Ovary (tissue), 10 donors: ENCODE measurements at places on chromosomes 12 and 14. TPM values are rescaled to one million over a fixed set of nuclear protein-coding genes. Genes with fewer than 3 reads are reported as not detected.

DNA sequence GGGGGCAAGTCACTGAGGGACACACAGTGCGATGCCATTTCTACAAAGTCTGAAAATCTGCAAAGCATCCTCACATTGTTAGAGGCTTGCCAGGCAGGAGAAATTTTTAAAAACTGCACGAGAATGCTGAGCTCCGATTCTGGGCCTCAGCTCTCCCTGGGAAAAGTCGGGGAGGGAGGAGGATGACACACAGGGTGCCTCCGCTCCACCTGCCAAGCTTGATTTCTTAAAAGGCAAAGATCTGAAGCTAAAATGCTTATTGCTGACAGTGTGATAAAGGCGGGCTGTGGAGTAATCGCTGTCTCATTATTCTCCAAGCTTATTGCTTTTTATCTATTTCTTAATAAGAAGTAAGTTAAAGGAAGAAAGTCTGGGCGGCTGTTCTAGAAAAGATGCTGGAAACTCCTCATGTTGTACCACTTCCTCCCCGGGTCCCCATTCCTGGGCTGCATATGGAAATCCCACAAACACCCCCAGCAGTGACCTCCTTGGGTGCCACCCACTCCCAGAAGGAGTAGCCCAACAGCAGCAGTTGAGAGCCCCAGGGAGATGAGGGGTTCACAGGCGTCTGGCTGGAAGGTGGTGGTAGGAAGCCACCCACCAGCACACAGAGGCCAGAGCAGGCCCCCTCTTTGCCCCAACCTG, 55.0 kb downstream of the CCDC85C start:
- no peak for DNase-seq
- no peak overlapping the region for H3K4me3 ChIP-seq
- peaks cover 5% of the 10 kb centered on the region for H3K4me1 ChIP-seq
- H3K27me3 ChIP-seq = no peaks in the 10 kb centered on the region
- H3K36me3 ChIP-seq = no peaks in the 10 kb centered on the region

DNA sequence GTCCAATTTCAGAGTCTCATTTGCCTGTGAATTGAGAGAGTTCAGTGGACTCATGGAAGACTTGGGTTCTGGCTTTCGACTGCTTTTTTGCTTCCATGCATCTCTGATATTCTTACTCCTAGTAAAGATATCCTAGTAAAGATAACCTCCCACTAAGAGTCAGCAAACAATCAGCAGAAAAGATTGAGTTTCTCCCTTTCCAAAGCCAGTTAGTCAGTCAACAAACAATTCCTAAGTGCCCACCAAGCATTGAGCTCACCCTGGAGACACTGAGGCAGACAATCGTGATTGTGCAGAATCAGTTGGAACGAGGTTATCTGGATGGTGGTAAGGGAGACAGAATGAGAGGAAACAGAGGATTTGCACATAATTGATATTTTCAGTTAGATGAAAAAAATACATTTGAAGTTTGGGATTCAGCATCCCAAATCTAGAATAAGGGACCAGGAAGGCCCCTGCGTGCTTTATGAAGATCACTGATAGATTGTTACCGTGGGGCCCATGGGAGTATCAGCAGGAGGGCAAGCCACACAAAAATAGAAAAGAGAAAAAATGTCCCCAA, 99.7 kb upstream of the SLC38A2 start:
- no peak for DNase-seq
- H3K27me3 ChIP-seq = no peaks in the 10 kb centered on the region
- H3K36me3 ChIP-seq = no peaks in the 10 kb centered on the region
- no peak overlapping the region for H3K4me3 ChIP-seq
- peaks cover 6% of the 10 kb centered on the region for H3K4me1 ChIP-seq

DNA sequence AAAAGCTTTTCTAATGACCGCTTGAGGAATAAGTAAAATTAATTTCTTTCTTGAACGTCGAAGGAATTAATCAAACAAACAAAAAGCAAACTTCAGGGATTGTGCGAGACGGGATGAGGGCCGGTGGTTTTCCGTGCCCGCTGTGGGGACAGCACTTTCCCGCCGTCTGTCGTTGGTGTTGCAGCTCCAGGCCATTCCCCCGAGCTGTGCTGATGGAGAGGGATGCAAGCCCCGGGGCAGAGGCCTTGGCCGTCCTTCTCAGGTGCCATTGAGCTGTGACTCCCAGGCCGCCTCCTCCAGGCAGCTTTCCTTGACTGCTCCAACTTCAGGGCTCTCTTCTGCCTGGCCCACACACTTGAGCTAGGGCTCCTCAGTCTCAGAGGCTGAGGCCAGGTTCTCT, 109.0 kb upstream of the C14orf180 start:
- no peak for DNase-seq
- H3K4me1 ChIP-seq = no peaks in the 10 kb centered on the region
- no peaks in the 10 kb centered on the region for H3K36me3 ChIP-seq
- no peaks in the 10 kb centered on the region for H3K27me3 ChIP-seq
- no peak overlapping the region for H3K27ac ChIP-seq

- H3K27me3 ChIP-seq = no peaks in the 10 kb centered on the region
- no peaks in the 10 kb centered on the region for H3K36me3 ChIP-seq
- H3K27ac ChIP-seq = no peak overlapping the region
- no peak for DNase-seq
- peaks cover 3% of the 10 kb centered on the region for H3K4me1 ChIP-seq
These were observed 17.7 kb upstream of the PGF start for GRCh38 chr14:74973003-74973653.

DNA sequence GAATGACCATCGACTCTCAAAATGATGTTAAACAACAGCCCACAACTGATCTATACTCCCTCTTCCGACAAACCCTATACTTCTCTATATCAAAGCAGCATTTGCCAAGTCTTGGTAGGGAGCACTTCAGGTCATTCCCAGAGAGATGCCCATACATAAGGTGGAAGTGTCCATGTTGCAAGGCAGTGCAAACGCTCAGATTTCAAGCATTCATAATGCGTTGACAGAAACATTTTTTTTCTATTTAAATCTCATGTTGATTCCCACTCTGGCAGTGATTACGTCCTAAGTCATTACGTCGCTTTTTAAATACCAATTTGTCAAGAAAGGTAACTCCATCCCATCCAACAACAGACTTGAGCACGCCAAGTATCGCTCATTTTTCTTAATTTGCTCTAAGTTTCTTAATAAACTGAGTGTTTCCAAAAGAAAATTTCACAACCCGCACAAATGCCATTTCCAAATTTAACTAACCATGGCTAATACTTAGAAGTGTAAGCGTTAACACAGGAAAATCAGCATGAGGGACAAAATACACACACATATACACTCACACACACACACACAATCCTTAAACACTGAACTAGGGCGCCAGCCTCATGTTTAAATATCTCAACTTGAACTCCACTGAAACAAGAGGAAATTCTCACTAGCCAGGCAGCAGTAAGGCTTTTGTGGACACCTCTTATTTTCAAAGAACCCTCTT, 1.1 kb downstream of the GXYLT1 start:
- H3K4me3 ChIP-seq = peak overlapping the region; percentile 64
- no peaks in the 10 kb centered on the region for H3K36me3 ChIP-seq
- DNase-seq = no peak
- H3K4me1 ChIP-seq = peaks cover 2% of the 10 kb centered on the region

DNA sequence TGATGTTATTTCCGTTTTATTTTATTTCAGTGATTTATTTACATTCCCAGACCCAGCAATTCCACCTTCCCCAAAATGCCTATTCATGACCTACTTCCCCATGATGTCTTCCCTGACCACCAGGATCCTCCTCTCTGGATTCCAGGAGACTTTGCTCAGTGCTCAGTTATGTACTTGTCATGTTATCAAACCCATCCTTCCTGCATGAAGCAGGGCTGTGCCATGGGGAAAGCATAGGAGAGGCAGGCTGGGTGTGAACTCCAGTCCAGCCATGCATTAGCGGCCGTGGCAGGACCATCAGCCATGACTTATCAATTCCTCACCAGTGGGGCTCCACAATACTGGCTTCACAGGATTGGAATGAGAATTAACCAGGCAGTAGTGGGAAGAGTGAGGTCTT, 57.8 kb downstream of the B4GALNT3 start:
- no peak for DNase-seq
- H3K27me3 ChIP-seq = no peaks in the 10 kb centered on the region
- no peak overlapping the region for H3K4me3 ChIP-seq
- no peaks in the 10 kb centered on the region for H3K36me3 ChIP-seq

DNA sequence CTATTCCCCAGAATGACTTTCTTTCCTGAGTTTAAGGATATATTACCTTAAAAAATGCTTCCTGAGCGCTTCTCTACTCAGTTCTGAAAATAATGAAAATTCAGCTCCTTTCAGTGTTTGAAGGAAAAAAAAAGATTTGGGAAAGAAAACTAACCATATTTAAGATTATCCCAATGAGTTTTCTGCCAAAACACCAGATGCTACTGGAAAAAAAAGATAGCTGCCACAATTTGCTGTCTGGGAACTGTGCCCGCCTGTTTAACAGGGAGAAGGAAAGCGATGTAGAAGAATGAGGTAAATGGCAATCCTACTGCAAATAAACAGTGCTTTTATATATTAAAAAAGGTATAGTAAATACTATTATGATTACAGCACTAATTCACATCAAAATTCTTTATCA, 367.6 kb upstream of the PRICKLE1 start:
- DNase-seq = no peak
- no peak overlapping the region for H3K27ac ChIP-seq
- no peak overlapping the region for H3K4me3 ChIP-seq
- no peaks in the 10 kb centered on the region for H3K27me3 ChIP-seq

- H3K4me1 ChIP-seq = no peaks in the 10 kb centered on the region
- H3K27ac ChIP-seq = no peak overlapping the region
- no peaks in the 10 kb centered on the region for H3K27me3 ChIP-seq
- no peak for DNase-seq
- no peak overlapping the region for H3K4me3 ChIP-seq
These were observed 6.4 kb downstream of the GAS2L3 start for GRCh38 chr12:100579844-100580243.

DNA sequence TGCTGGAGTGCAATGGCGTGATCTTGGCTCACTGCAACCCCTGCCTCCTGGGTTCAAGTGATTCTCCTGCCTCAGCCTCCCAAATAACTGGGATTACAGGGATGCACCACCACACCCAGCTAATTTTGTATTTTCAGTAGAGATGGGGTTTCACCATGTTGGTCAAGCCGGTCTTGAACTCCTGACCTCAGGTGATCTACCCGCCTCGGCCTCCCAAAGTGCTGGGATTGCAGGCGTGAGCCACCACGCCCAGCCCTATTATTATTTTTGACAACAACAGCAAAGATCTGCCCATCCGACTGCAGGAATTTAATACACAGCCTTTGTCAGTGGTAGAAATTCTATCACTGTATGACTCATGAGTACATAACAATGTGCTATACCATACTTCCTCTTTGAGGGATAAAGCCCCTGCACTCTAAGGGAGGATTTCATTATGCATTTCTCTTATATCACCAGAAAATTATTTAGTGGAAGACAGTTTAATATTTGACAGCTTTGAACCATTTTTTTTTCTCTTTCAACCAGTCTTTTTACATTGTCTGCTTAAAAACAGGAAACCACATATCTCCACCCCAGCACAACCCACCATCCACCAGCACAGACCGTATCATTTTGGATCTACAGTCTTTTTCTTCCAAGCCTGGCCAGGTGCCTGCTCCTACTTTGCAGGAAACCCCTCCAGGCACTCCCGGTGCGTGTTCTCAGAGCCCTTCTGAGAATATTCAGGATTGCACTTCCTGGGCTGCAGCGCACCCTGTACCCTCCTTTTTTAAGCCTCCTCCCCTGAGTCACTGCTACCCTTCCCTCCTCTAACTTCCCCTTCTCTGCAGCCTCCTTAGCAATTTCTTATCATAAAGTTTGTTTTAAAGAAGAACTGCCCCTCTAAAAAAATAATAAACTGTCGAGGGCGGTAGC, 594 bp downstream of the ARHGDIB start:
- peak overlapping the region; percentile 35 for H3K4me3 ChIP-seq
- no peaks in the 10 kb centered on the region for H3K27me3 ChIP-seq
- no peaks in the 10 kb centered on the region for H3K36me3 ChIP-seq
- H3K27ac ChIP-seq = no peak overlapping the region
- DNase-seq = no peak
- peaks cover 2% of the 10 kb centered on the region for H3K4me1 ChIP-seq

- no peaks in the 10 kb centered on the region for H3K4me1 ChIP-seq
- no peaks in the 10 kb centered on the region for H3K27me3 ChIP-seq
- no peaks in the 10 kb centered on the region for H3K36me3 ChIP-seq
- H3K4me3 ChIP-seq = no peak overlapping the region
These were observed 89.8 kb downstream of the PDZRN4 start for GRCh38 chr12:41277946-41278267.

GRCh38 chr12:30296486-30296885, 399.2 kb downstream of the IPO8 start:
- H3K4me1 ChIP-seq = no peaks in the 10 kb centered on the region
- DNase-seq = no peak
- H3K4me3 ChIP-seq = no peak overlapping the region
- H3K27ac ChIP-seq = no peak overlapping the region
- no peaks in the 10 kb centered on the region for H3K36me3 ChIP-seq

TBC1D30 gene
- polyA plus RNA-seq = 2.6 TPM

MYF6 gene
- polyA plus RNA-seq = not detected
